NCI-H1930 (cell line): ENCODE measurements at places on chromosomes 12 and 14.

- DNase-seq = no peak
Observed at GRCh38 chr14:56358851-56359614, 220.6 kb upstream of the TMEM260 start.

DNA sequence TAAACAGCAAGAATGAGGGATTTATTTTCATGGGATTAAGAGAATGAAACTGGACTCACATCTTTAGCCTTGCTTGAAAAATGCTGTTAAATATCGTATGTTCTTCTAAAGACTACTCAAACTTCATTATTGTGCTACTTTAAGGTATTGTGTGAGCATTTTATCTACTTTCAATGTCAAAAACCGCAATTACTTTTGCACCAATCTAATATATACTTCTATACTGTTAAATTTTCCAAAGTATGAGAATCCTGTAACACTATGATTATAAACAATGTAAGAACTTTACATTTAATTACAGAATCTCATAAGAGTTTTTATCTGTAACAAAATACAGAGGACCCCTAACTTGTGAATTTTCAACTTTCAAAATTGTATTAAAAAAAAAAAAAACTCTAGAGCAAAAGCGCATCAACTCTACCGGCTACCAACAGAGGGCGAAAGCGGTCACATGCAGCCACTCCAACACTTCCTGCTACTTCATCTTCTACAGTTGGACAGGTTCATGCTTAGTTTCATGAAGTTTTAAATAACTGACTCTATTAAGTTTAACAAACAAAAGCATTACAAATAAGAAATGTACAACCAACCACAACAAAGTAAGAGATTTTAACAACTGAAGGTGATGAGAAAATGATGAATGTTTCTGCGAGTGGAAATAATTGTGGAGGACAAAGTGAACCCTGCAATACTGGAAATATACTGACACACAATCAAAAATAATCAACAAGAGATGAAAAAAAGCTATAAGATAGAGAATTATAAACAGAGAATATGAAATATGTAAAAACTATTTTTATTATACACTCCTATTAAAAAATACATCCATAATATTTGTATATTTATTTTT, 210.9 kb downstream of the MED13L start:
- no peak for DNase-seq

- DNase-seq = peak; percentile 73
Observed at GRCh38 chr14:70045844-70046535, 142.8 kb downstream of the SLC8A3 start.

- DNase-seq = no peak
Observed at GRCh38 chr12:644818-645552, 18.3 kb downstream of the NINJ2 start.

DNA sequence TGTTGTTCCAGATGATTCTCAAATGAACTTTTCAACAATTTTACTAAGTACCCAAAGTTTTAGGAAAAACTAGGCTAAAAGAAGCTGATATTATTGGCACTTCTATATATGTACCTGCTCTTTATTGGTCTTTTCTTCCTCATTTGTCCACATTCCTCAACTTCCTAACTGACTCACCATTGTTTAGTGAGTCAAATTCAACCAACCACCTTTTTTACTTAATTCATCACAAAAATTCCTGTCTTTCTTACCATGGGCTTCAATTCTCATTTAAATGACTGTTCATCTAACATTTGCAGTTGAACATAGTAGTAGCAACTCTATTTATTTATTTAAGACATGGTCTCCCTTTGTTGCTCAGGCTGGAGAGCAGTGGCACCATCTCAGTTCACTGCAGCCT, 47.6 kb upstream of the SLC2A13 start:
- no peak for DNase-seq

- DNase-seq = no peak
Observed at GRCh38 chr12:46494424-46494823, 121.9 kb upstream of the SLC38A2 start.

DNA sequence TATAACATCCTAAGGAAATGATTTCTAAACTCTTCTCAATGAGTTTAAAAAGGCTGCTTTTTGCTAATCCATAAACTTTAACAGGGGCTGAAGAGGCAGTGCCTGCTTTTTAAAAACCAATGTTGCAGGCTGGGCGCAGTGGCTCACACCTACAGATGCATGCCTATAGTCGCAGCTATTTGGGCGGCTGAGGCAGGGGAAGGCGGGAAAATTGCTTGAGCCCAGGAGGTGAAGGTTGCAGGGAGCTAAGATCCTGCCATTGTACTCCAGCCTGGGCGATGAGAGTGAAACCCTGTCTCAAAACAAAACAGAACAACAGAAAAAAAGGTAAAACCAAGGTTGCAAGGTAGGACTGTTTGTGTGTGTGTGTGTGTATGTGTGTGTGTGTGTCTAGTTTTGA, 531.2 kb downstream of the DIO2 start:
- no peak for DNase-seq

- DNase-seq = no peak
Observed at GRCh38 chr14:82719617-82720016, 1186.0 kb upstream of the SEL1L start.

DNA sequence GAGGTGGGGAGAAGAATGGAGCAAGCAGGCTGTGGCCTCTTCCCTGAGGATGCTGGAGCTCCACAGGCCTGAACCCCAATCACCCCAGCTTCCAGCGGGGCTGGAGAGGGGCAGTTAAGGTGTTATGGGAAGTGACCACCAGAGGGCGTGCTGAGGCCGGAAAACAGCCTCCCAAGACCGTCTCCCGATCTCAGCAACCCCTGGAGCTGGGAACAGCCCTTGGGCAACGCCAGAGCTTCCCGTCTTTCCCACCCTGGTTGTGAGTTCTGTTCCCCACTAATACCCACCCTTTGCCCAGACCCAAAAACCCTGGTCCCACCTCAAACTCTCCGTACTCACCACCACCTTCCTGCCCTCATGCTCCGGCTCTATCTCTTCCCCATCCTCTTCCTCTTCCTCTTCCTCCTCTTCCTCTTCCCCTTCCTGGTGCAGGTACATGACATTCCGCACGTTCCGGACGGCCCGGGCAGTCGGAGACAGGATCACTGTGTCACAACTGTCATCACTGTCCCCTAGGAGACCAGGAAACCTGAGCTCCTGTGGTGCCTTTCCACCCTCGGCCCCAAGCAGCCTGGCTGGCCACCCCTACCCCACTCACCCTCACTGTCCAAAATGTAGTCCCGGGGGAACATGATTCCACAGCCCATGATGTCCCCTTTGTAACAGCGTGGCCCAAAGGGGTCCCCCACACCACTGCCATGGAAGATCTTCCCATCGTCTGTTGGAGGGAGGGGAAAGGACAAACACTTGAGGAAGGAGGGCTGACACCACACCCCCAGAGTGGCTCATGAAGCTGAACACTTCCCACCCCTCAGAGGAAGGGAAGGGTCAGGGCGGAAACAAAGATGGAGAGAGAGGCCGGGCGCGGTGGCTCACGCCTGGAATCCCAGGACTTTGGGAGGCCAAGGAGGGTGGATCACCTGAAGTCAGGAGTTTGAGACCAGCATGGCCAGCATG, 12.9 kb downstream of the SPRYD3 start:
- DNase-seq = no peak
